ENCODE measurements at places on chromosomes 2 and 18.

DNA sequence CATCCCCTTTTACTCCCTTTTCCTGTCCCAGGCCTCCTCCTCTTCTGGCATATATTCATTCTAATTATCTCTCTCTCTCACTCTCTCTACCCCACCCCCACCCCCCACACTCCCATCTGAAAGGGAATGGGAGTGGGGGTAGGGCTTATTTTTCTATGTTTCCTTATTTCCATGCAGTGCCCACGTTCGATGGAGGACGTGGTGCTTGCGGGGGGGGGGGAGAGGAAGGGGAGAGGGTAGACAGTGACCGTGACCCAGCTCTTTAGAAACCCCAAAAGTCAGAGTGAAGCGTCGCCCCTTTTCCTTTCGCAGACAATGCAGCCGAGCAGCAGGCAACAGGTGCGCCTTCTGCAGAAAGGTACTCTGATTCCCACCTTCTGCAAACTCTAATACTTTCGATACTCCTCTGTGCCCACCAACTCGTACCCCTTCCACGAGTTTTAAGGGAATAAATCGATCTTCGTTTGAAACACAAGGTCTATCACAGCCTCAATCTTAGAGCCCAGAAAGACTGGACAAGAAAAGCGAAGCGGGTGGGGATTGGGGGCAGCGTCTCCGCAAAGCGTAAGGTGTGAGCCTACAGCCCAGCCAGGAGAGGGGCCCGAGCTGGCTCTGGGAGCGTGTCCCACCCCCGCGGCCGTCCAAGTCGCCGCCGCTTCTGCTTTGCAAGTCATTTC lies 891 bp upstream of the NR4A2 start:
- DNase-seq: no peak

DNA sequence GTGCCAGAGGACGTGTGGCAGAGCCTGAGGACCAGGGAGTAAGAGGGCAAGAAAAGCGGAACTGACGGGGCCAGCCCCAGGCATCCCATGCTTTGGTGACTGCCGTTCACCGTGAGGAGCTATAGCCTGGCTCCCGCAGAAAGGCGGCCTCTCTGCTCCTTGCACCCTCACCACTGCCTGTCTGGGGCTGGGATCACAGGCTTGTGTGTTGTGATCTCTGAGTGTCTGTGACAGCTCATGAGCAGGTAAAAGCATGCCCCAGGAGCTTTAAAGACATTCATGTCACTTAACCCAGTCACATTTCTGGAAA lies 266.8 kb upstream of the RAB6C start:
- no peak for DNase-seq

DNA sequence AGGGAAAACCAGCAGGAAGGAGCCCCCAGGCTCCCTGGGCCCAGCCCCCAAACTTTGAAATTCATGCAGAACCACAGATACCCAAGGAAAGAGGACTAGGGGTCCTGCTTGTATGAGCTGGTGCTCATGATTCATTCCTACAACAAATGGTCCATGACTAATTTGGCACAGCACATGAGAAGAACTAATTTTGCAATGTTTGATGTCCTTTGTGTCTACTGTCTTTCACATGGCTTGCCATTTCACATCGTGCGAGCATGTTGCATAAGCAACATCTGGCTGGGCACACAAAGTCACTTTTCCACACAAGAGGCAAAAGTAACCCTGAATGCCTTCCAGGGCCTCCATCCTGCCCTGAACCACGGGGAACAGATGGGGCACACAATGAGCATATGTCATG lies 149.6 kb upstream of the APCDD1 start:
- no peak for DNase-seq

DNA sequence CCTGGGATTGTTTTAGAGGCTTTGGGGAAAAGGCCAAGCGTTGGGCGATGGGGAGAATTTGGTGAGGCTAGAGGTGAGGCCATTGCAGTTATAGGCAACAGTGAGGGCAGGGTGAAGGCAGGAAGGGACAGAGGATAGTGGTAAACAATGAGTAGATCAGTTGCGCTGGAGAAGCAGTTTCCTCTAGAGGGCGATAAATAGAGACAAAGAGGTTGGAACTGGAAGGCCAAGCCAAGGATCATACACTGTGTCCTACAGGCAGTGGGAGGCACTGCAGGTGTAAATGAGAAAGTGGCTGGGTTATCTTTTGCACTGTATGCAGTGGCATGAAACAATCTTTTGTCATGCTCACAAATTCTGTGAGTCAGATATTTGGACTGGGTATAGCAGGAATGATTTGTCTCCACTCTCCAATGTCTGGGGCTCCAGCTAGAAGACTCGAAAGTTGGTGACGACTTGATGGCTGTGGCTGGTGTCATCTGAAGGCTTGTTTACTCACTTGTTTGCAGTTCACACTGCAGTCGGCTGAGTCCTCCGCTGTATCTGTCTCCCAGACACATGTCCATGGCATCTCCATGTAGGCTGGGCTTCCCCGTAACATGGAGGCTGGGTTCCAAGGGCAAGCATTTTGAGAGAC lies 82.1 kb downstream of the TNP1 start:
- DNase-seq: no peak

GRCh38 chr2:159713631-159714246 lies 1.4 kb downstream of the MARCHF7 start:
- DNase-seq: no peak

- no peak for DNase-seq
These were observed 2005.9 kb upstream of the CELF4 start for GRCh38 chr18:39571511-39571910.

- no peak for DNase-seq
These were observed 140.0 kb upstream of the ST6GAL2 start for GRCh38 chr2:107025869-107026380.

DNA sequence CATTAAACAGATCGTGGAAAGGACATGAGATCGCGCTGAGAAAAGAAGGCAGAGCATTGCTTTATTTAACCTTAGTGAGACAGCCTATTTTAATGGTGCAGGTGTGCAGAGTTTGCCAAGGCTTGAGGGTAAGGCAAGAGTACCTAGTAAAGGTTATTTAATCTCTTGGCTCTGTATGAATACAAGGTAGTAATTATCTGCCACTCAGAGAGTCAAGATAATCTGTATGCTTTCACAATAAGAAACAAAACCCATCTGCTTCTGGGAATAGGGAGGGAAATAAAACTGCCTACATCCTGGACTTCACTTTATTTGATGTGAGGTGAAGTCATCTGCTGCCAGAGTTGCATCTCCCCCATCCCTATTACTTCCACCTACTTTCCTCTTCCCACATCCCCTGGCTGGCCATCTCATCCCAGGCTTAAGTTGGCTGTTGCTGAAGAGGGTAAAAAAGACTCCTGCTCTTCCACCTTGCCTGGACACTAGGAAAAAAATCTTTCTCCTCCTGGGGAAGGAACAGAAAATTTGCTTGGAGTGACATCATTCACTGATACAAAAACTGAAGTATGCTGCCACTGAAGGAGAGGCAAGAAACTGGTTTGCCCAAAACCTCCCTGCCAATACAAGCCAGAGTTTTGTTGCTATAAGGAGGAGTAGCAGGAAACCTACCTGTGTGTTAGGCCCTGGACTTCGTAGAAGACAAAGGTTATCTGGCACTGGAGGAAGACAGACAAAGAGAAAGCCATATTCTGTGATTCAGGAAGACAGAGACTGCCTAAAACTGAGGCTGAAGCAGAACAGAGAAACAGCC lies 35.8 kb upstream of the ARHGAP25 start:
- DNase-seq: no peak

Measured in stimulated activated CD4-positive, alpha-beta T cell treated with anti-CD3 and anti-CD28 coated beads, Interleukin-1b, Interleukin-23, amount 100 ng/mL, for 24 hours (primary cell).